ENCODE measurements at places on chromosomes 4 and X.

DNA sequence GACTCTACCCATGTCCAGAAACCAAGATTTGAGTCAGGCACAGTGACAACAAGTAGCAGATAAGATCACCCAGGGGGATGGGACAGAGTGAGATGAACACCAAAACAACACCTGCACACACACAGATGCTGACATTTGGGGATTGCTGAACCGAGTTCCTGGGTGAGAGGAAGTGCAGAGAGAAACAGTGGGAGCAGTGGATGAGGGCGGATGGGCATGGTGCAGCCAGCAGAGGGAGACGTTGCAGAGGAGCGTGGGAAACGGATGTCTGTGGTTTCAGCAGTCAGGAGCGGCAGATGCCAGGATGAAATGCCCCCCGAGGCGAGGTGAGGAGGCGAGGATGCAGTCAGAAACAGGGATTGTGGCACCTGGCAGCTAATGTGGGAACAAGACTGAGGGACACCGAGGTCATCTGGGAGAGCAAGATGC, 78.6 kb upstream of the STS start:
- peak; percentile 31 for DNase-seq

- DNase-seq: peak; percentile 28
Observed at GRCh38 chr4:3877236-3877635, 111.1 kb downstream of the ADRA2C start.

- no peak for DNase-seq
Observed at GRCh38 chr4:47736146-47736545, 101.7 kb downstream of the CORIN start.

DNA sequence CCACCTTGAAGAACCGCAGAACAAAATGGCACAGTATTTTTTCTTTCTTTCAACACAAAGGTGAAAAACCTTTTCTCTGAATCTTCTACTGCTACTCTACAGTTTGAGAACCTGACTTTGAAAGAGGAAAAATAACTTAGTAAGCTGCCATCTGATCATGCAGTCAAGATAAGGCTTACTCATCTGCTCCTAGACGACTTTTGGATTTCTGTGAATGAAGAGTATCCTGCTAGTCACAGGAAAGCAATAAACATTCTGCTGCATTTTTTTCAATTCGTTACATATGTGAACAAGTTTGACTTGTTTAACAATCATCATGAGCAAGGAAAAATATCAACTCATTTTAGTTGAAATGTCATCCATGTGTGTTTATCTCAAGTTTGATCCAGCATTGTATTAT, 25.2 kb downstream of the TIGD2 start:
- peak; percentile 5 for DNase-seq

DNA sequence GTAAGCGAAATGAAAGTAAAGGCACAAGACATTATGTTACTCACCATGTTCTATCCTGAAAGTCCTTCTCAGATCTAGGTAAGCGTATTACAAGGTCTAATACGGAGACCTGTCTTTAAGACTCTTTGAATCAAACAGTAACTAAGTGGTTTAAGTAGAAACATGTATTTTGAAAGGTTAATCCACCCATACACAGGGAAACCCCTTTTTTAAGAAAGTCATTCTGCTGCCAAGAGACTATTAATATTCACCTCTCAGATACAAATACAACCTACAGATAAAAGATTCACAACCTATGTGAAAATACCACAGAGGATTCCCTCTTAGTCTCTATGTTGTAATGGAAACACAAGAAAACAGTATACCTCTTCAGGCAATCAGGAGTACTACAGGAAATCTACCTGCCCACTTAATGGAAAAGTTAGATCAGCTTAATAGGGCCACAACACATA, 63.2 kb upstream of the TNIP3 start:
- no peak for DNase-seq

- peak; percentile 86 for DNase-seq
Observed at GRCh38 chr4:176927664-176928063, 134.9 kb upstream of the VEGFC start.

- DNase-seq: no peak
Observed at GRCh38 chr4:38921151-38921550, 53.5 kb downstream of the FAM114A1 start.

GRCh38 chr4:183444214-183445096, at the start of gene CDKN2AIP:
CDKN2AIP (plus strand) TSS chr4:183444636; CDS start chr4:183444798, 162 bp downstream.
- DNase-seq: peak; percentile 95

GRCh38 chr4:140044337-140044902, 109.6 kb downstream of the MAML3 start:
- no peak for DNase-seq

DNA sequence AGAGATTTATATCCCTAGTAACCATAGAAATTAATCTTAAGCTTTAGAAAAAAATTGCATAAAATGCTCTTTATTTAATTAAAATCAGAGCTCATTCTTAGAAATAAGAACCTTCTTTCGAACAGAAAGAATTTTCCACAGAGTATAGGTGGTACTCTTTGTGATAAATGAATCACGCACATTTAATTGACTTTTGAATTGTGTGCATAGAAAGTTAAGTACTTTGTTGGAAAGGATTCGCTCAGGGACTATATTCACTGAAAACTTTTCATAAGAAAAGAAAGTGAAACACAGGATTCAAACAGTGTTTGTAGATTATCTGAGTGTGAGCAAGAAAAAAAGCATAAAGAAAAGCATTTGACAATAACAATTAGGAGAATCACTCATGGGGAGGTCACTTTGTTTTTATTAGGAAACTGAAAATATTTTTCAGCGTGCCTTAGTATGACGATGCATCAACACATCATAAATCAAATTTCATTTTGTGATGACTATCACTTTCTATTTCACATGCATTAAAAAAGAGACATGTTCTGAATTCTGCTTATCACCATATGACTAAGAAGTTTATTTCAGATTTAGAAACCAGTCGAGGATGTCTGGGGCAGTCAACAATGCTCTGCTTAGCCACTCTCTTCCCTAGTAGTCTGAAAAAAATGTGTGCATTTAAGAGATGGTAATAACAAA, 49.5 kb downstream of the STX18 start:
- peak; percentile 72 for DNase-seq

GRCh38 chr4:37977471-37978247, 17.5 kb downstream of the PTTG2 start:
- peak; percentile 70 for DNase-seq

DNA sequence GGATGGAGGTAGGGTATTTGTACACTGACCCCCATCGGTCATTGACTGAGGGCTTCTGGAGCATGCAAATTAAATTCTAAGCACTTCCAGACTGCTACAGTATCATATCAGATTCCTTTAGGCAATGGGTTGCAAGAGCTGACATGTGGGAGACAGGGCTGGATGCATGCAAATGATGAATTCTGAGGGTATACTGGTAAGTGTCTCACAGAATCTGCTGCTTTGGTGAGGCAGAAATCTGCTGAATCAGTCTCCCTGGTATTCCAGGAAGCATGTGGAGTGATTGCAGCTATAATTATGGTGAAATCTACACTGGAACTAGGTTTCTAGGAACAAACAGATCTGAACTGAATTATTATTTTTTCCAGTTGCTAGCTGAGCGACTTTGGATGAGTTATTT, 684.9 kb upstream of the MAGEB2 start:
- DNase-seq: no peak

GRCh38 chr4:69760455-69760854, at the start of gene SULT1B1:
SULT1B1 (minus strand) TSS chr4:69760620; CDS start chr4:69755217, 5,403 bp downstream.
- DNase-seq: peak; percentile 78

DNA sequence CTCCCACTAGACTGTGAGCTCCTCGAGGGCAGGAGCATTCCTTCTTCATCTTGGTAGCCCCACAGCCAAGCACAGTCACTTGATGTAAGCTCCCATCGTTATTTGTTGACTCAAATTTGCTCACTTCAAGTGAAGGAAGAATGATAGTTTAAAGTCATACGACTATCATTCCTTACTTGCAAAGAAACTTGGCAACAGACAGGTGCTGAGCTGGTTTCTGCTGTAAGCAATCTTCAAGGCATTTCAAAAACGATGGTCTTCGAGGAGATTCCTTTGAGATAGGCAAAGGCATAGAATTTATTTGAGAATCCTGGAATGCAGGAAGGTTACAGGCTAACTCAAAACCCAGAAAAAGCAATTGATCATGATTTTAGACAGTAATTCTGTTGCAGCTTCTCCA, 64.8 kb downstream of the QDPR start:
- DNase-seq: peak; percentile 9

- DNase-seq: peak; percentile 46
Observed at GRCh38 chr4:77433418-77433733, 172.2 kb upstream of the CXCL13 start.

GRCh38 chr4:166366012-166366411, 493.0 kb downstream of the TLL1 start:
- DNase-seq: no peak

DNA sequence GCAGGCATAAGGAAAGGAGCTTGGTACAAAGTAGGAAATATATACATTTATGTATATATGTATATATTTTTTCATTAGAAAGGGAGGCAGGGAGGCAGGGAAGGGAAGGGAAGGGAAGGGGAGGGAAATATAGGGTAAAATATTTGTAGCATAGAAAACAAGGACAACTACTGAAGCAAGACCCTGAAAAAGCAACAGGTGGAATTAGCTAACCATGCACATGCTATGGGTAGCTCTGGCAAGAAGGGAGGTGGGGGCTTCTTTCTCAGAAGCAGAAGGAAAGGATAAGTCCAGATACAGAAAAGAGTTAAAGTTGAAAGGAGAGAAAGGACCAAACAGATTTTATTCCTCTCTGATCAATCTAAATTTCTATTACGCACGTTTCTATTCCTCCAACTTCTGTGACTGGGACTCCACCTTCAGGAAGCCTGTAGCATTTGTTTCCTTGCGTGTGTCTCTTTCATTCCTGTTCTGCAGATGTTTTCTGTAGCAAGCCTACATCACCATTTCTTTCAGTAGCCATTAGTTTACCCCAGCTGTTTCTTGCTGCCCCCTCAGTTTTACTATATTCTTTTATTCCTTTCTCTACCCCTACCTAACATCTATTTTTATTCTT, 82.9 kb downstream of the OR13H1 start:
- no peak for DNase-seq

GRCh38 chr4:104752337-104752736, 257.6 kb upstream of the CXXC4 start:
- no peak for DNase-seq

- no peak for DNase-seq
Observed at GRCh38 chr4:18754180-18754579, 732.6 kb upstream of the LCORL start.

DNA sequence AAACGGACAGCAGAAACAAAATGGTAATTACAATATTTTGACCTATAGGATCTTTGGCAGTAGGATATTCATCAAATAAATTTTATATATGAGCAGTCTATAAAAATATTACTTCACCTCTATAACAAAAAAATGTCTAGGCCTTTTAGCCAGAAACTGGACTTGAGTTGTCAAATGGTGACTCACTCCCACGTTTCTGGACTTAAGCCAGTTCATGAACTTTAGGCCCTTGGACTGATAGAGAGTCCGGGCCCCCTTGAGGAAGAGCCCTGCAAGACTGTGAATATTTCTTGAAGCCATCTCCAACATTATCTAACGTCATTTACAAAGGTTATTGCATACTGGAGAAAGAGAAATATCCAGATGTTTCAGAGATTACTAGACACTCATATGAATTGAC, 106.8 kb upstream of the FAM47A start:
- DNase-seq: no peak

DNA sequence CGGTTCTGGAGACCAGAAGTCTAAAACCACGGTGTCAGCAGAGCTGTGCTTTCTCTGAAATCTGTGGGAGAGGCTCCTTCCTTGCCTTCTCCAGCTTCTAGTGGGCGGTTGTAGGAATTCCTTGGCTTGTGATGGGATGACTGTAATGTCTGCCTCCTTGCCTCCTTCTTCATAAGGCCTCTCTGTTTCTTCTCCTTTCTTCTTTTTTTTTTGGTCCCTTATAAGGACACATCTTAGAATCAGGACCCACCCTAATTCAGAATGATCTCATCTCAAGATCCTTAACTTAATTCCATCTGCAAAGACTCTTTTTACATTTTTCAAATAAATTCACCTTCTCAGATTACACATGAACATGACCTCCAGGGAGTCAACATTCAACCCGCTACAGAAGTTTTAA, 186.9 kb downstream of the STK32B start:
- DNase-seq: peak; percentile 96

DNA sequence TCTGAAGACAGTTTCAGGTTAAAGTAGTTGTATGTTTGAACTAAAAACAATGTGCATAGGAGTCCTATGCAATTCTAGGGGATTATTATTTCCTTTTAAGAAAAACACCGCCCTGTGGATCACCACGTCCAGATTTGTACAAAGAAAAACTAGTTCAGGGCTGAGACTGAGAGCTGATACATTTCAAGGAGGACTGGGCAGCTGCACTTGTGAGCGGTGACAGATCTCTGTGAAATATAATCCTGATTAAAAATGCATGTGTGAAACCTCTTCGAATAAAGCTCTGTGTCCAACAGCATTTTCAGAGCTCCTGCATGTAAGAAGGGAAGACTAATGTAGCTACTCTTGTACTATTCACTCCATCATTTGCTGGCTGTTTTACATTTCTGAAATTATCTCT, 365.8 kb upstream of the PITX2 start:
- no peak for DNase-seq

Measured in fibroblast of skin of back (primary cell).